Stimulated activated CD4-positive, alpha-beta T cell treated with anti-CD3 and anti-CD28 coated beads, Interleukin-4, amount 100 ng/mL, for 1 hour (primary cell): ENCODE measurements at places on chromosomes 3 and 15.

DNA sequence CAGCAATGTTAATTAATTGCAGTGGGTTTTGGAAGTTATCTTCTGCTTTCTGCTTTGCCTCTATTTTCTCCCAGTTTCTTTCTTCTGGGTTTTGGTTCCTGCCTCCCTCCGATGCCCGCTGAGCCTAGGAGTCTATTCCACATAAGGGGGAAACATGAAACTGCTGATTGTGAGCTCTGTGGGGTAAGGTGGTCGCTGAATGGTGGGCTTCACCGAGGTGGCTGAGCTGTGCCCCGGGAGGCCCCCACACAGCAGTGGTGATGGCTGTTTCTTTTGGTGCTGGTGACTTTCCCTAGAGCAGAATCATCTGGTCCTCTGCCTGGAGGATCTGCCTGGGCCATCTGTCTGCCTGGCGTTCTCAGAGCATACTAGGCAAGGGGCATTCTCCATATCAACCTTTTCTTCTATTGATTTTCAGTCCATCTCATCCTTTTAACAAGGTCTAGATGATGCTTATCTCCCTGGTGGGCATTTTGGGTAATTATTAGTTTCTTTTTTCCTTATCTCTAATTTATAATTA is 68.8 kb upstream of the ATP2B2 start:
- DNase-seq = no peak

GRCh38 chr15:51621155-51621765 is 1.3 kb downstream of the DMXL2 start:
- DNase-seq = no peak

- DNase-seq = no peak
Measured at GRCh38 chr15:25180606-25181292, 226.0 kb downstream of the SNRPN start.

- DNase-seq = no peak
Measured at GRCh38 chr15:35624881-35625280, 78.9 kb upstream of the DPH6 start.

DNA sequence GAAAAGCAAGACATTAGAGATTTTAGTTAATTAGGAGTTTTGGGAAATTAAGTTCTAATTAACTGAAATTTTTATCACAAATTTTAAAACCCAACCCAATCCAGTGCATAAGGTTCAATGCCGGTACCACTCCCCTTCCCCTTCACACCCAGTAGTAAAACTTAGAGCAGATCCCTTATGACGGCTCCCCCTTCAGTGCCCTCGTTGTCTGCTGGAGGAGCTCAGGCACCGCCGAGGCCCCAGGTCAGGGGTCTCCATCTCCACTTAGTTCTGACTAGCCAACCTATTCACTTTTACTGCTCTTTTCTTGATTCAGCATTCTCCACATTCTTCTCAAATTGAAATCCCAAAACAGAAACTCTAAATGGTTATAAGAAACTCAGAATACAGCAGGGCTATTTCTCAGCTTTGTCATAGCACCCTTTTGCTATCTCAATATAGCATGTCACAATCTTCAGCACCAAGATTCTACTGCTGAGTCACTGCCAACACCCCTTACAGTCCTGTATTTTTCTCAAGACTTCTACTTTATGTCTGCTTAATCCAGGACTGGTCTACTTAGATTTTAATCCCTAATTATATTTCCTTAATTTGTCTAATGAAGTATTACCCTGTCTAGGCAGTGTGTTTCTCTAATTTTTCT is 39.8 kb downstream of the TUBGCP4 start:
- DNase-seq = no peak

DNA sequence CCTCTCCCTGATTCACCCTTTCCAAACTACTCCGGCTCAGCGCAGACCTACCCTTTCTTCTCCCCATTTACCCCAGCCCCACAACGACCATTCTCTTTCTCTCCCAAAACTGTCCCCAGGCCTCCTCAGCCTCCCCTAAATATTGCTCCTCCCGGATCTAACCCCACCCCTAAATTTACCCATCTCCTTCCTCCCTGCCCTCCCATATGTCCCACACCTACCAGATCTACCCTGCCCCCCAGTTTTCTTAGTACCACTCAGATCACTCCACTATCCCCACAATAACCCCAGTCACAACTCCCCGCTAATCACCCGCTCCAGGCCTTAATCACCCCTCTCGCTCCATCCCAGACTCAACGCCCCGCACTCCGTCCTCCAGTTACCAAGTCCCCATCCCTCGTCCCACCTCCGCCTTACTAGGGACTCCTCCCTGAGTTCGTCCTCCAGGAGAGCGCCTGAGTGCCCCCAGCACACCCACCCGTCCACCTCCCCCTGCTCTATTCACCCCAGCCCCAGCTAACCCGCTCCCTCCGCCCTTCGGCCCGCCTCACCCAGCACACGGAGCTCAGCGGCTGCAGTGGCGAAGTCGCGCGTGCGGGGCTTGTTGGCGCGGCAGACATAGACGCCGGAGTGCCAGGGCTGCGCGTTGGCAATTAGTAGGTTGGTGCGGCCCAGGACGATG is 18.6 kb upstream of the IGDCC3 start:
- DNase-seq = no peak

GRCh38 chr15:67835297-67836133 is 4.3 kb downstream of the RNU6-1 start:
- DNase-seq = peak; percentile 13

GRCh38 chr3:141643391-141643790 is 94.7 kb upstream of the RNF7 start:
- no peak for DNase-seq

DNA sequence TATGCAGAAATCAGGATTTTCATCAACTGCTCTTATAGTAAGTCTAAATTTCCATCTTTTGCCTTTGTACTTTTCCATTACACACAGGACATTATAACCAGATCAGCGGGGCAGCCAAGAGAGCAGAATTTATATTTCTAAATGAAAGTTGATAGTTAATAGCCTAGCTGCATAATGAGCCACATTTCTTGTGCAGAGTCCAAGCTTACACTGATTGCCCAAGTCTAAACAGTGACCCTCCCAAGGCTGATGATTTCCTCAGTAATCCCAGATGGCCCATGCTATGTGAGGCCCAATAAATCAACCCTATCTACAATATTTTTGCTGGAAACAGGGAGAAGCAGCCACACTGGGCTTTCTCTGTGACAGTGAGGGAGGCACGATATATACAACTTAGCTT is 475.8 kb upstream of the KCNMB2 start:
- no peak for DNase-seq

DNA sequence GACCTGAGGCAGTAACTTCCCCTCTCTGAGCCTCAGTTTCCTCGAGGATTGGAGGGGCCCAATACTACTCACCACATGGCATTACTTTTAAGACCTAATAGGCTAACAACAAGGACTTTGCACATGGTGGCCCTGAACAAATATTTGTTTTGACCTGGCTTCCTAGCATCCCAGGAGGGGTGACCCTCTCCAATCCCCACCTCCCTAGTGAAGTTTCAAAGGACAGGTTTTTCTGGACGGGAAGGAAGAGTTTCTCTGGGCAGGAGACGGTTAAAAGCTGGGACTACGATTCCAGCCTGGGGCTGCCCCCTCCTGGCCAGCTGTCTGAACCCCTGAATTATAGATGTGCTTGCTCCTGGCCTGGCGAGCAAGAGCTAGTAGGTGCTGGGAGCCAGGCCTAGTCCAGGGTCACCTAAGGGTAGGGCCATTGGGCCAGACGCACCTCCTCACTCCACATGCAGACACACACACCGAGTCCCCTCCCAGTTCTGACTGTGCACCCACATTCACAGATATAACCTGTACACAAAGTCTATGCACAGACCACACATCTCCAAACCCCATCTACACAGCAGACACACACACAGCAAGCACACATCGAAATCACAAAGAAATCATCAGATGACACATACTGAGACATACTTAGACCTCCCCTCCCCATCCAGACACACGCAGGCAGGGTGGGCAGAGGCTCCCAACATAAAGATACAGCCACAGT is 2.7 kb upstream of the ISL2 start:
- DNase-seq = no peak

- DNase-seq = no peak
Measured at GRCh38 chr3:171498921-171499320, 38.7 kb upstream of the TNIK start.

DNA sequence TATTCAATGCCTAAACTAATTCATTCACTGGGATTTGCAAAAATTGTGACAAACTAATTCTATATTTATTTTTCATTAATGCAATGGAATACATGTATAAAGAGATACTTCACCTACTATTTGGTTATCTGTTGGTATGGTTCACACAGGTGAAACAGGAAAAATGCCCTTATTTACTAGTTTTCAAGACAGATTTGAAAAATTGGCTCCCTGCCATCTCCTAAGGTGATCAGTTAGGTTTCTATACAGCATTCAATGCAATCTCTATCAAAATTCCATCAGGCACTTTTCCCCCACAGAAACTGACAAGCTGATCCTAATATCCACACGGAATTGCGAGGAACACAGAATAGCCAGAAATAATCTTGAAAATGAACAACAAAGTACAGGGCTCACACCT is 101.1 kb downstream of the DLG1 start:
- no peak for DNase-seq

GRCh38 chr3:29686889-29687592 is 406.2 kb downstream of the RBMS3 start:
- DNase-seq = no peak

GRCh38 chr15:92323525-92323924 is 70.2 kb upstream of the ST8SIA2 start:
- DNase-seq = no peak

GRCh38 chr15:35690698-35691116 is 144.7 kb upstream of the DPH6 start:
- no peak for DNase-seq

GRCh38 chr3:50161320-50161719 is 6.2 kb downstream of the SEMA3F start:
- DNase-seq = no peak

DNA sequence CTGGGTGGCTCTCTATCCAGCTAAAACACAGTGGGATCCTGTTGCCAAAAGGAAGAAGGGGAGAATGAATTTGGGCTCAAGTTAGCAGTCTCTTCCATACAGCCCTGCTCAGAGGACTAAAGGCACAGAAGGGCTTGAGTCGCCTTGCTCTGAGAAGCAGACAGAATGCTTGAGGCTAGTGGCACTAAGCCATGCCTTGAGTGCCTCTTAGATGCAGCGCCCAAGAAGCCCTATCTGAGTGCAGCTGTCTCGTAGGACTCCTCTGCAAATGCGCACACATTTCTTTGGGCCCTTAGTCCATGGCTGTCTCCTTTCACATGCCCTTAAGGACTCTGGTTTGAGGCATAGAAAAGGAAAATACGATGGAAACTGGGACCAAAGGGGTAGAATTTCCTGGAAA is 211.3 kb upstream of the CHRM5 start:
- no peak for DNase-seq

DNA sequence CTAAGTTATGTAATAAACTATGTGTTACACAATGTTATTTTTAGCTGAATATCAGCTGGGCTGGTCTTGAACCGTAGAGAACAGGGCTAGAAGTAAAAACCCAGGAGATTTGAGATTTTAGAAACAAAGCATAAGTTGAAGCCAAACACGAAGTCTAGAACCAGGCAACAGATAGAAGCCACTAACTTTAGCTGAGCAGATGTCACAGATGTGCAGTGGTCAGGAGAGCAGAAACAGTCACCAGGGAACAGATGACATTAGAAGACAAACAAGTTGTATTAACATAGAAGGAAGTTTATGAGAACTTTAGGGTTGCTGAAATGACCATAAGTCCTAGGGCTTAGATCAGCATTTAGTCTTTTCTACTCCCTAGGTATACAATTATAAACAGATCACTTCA is 731.0 kb downstream of the ZNF385D start:
- DNase-seq = no peak

DNA sequence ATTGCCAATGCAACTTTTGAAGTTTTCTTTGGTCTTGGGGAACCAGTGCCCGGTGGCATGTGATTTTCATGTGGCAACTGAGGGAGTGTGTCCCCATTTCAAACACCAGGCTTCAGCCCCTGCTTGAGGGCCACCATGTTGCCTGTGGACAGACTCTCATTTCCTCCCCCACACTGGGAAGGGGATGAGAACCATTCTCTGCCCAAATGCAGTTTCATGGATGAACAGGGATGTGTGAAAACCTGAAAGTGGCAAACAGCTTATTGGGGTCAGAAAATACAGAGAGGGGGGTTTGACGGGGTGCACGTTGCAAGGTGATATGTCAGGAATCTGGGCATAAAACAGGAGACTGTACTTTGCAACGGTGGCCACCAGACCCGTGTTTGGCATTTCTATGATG is 6.3 kb downstream of the FAM107A start:
- DNase-seq = no peak

GRCh38 chr3:147313513-147313912 is 92.8 kb downstream of the ZIC4 start:
- no peak for DNase-seq

DNA sequence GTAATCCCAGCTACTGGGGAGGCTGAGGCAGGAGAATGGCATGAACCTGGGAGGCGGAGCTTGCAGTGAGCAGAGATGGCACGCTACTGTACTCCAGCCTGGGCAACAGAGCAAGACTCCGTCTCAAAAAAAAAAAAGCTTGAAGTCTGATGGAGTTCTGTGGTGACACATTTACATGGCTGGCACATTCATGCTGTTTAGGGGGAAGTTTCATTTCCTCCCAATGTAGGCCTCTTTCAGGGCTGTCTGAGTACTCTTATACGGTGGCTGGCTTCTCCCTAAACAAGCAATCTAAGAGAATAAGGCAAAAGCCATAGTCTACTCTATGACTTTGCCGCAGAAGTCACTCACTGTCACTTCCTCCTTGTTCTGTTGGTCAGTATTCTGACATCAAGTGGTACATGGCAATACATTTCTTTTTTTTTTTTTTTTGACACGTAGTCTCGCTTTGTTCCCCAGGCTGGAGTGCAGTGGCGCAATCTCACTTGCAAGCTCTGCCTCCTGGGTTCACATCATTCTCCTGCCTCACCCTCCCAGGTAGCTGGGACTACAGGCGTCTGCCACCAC is 41.2 kb downstream of the OIP5 start:
- DNase-seq = no peak

DNA sequence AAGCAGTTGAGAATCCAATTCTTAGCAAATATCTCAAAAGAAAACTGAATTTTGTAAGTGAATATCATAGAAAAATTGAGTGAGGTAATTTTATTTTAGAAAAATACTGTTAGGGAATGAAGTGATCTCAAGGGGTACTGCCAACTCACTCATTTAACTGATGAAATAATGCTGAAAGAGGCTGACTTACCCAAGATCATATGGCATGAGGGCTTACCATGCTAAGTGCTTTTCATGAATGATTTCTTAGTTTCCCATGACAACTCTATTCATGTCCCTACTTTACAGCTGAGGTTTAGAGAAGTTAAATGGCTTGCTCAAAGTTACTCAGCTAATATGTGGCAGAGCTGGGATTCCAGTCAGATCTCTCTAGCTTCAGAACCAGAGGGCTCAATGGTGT is 30.6 kb downstream of the CCDC14 start:
- DNase-seq = no peak
